GM23338 (cell line): ENCODE measurements at places on chromosomes 2 and 18. TPM values are rescaled to one million over a fixed set of nuclear protein-coding genes. Genes with fewer than 3 reads are reported as not detected.

Gene RAB17
- 17.4 and 22.4 TPM in 2 replicates for polyA plus RNA-seq

Gene DBI
- 873 and 893 TPM in 2 replicates for polyA plus RNA-seq

Gene HTRA2
- 17.8 and 19.5 TPM in 2 replicates for polyA plus RNA-seq

Gene IL36B
- not detected in 2 replicates for polyA plus RNA-seq

Gene DYNAP
- polyA plus RNA-seq, result 0.13 TPM in 1 of 2 replicates, not detected in the other

Gene POTEI
- 0.24 and 0.30 TPM in 2 replicates for polyA plus RNA-seq

Gene PSTPIP2
- polyA plus RNA-seq, result 1.1 and 1.4 TPM in 2 replicates

Gene CD207
- not detected in 2 replicates for polyA plus RNA-seq

Gene TNFRSF11A
- 3.8 and 5.6 TPM in 2 replicates for polyA plus RNA-seq

Gene GPR55
- polyA plus RNA-seq, result not detected in 2 replicates

Gene ITGA4
- 1.1 and 1.2 TPM in 2 replicates for polyA plus RNA-seq

Gene C2orf15
- polyA plus RNA-seq, result 6.4 and 7.9 TPM in 2 replicates

Gene TAF4B
- polyA plus RNA-seq, result 8.1 and 9.4 TPM in 2 replicates

Gene GPAT2
- polyA plus RNA-seq, result 1.4 and 1.6 TPM in 2 replicates

Gene MARCHF4
- polyA plus RNA-seq, result 0.45 and 0.70 TPM in 2 replicates

Gene ASPRV1
- polyA plus RNA-seq, result 0.54 and 0.60 TPM in 2 replicates

Gene MYO5B
- 3.2 and 3.5 TPM in 2 replicates for polyA plus RNA-seq

Gene FTCDNL1
- 2.0 and 2.3 TPM in 2 replicates for polyA plus RNA-seq

Gene SLC38A11
- polyA plus RNA-seq, result not detected in 2 replicates

Gene PPP1R1C
- 14.6 and 18.8 TPM in 2 replicates for polyA plus RNA-seq

Gene HAAO
- polyA plus RNA-seq, result 2.4 and 3.2 TPM in 2 replicates

Gene DSC3
- 0.52 and 0.68 TPM in 2 replicates for polyA plus RNA-seq

Gene SH2D6
- polyA plus RNA-seq, result 0.26 and 0.37 TPM in 2 replicates

Gene C18orf54
- 11.1 and 13.9 TPM in 2 replicates for polyA plus RNA-seq

Gene MATN3
- polyA plus RNA-seq, result 4.4 and 4.6 TPM in 2 replicates

Gene KANSL1L
- 6.5 and 7.4 TPM in 2 replicates for polyA plus RNA-seq

Gene GCG
- not detected in 2 replicates for polyA plus RNA-seq

Gene GLI2
- 57.0 and 67.1 TPM in 2 replicates for polyA plus RNA-seq

Gene MEP1B
- polyA plus RNA-seq, result not detected in 2 replicates

Gene PLCL1
- polyA plus RNA-seq, result not detected in 2 replicates

Gene CAPN14
- 0.15 TPM in 1 of 2 replicates, not detected in the other for polyA plus RNA-seq

Gene CMPK2
- 0.13 and 0.35 TPM in 2 replicates for polyA plus RNA-seq

Gene MARCO
- polyA plus RNA-seq, result not detected in 2 replicates
